ENCODE measurements at places on chromosomes 3 and 15. TPM values are rescaled to one million over a fixed set of nuclear protein-coding genes. Genes with fewer than 3 reads are reported as not detected.

Gene RGMA
- total RNA-seq = 8.1 TPM

Gene EXD1
- 0.78 TPM for total RNA-seq

Gene SLC38A3
- 5.0 TPM for total RNA-seq

Gene PLXNB1
- 26.8 TPM for total RNA-seq

Gene ARGFX
- total RNA-seq = not detected

Gene SNTN
- not detected for total RNA-seq

Gene PLSCR5
- not detected for total RNA-seq

Gene C3orf49
- total RNA-seq = not detected

Gene P2RY13
- 3.6 TPM for total RNA-seq

Gene PLD1
- 6.6 TPM for total RNA-seq

Gene WDR49
- total RNA-seq = 21.4 TPM

Gene ZNF662
- 20.4 TPM for total RNA-seq

Gene CEP19
- total RNA-seq = 8.0 TPM

Gene GPR27
- total RNA-seq = 53.0 TPM

Gene SLC2A2
- total RNA-seq = not detected

Gene UCN2
- not detected for total RNA-seq

Gene MORC1
- total RNA-seq = 0.31 TPM

Gene OR4F15
- not detected for total RNA-seq

Gene CTXN2
- total RNA-seq = 0.16 TPM

Gene ZNF621
- total RNA-seq = 10.9 TPM

Gene RNF111
- 37.1 TPM for total RNA-seq

Gene MRPL46
- total RNA-seq = 15.6 TPM

Gene LOXL1
- total RNA-seq = 3.4 TPM

Gene LRRIQ4
- 0.31 TPM for total RNA-seq

Gene CILP
- 0.31 TPM for total RNA-seq

Gene BFSP2
- 1.1 TPM for total RNA-seq

All from occipital lobe (tissue), 3 donors.